Activated CD8-positive, alpha-beta memory T cell treated with anti-CD3 and anti-CD28 coated beads, Interleukin-2, amount 50 U/mL, for 4 hours (primary cell): ENCODE measurements at places on chromosomes 11 and 22.

DNA sequence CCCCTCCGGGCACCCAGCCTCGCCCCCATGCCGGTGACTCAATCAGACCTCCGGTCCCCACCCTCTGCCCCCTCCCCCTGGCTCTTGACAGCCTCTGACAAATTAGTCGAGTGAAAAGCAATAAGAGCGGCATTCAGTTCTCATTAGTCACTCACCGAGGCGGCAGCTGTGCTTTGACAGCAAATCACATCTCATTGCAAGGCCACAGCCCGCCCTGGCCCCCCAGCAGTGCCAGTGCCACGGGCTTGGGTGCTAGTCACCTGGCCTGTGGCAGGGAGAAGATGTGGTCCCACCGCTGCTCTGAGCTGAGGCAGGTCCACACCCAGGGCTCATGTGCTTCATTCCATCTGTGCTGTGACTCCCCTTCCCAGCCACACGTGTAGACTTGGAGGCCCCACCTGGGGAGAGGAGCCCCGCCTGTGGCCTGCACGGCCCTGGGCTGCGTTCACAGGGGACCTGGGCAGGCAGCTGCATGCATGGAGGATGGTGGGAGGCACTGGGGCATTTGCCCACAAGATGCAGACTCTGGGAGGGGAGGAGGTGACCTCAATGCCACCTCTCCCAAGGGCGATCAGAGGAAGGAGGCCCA lies 7.4 kb upstream of the TH start:
- DNase-seq: no peak

DNA sequence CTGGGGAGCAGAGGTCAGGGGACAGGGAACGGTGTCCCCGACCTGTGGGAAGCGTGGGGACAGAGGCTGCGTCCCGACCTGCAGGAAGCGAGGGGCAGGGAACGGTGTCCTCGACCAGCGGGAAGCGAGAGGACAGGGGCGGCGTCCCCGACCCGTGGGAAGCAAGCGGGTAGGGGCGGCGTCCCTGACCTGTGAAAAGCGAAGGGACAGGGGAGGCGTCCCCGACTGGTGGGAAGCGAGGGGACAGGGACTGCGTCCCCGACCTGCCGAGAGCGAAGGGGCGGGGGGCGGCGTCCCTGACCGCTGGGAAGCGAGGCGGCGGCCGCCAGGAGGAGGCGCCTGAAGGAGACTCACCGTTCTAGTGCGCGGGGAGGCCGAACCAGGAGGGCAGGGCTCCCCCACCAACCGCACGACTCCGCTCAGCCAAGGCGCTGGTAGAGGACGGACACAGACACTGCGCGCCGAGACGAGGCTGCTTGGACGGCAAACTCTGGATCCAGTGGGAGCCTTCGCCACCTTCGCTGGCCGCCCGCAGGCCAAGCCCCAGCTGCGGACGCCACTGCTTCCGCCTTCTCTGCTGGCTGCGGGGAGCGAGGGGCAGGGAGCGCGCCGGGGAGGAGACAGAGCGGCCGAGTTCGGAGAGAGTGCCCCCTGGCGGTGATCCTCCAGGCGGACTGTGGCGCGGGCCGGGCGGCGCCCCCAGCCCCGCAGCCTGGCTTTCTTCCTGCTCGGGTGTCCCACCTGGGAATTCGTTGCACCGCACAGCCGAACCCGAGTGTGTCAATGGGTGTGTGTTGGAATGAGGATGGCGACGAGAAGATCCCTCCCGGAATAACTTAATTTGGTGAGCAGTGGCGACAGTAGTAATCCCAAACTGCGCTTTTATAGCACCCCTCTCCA lies at the start of gene TRAF6:
TSS of gene TRAF6 (minus strand) at position 579 of the 900 bp plus-strand sequence. CDS start 8,757 bp downstream, outside the sequence.
- peak; percentile 91 for DNase-seq

DNA sequence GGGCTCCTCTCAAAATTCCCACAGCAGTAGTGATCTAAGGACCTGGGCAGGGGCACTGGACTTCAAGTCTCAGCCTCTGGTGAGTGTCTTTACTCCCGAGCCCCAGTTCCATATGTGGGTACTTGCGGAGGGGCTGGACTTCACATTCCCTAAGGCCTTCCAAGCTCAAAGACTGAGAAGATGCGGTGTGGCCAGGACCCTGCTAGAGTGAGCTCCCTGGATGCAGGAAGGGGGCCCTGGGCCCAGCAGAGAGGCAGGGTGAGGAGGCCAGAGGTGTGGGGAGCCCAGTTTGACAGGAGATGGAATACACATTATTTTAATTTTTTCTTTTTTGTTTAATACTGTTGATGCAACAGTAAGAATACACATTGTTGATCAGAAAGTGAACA lies 83.7 kb downstream of the IGLL1 start:
- DNase-seq: no peak

GRCh38 chr11:89381094-89381493 lies 110.1 kb downstream of the NOX4 start:
- no peak for DNase-seq

DNA sequence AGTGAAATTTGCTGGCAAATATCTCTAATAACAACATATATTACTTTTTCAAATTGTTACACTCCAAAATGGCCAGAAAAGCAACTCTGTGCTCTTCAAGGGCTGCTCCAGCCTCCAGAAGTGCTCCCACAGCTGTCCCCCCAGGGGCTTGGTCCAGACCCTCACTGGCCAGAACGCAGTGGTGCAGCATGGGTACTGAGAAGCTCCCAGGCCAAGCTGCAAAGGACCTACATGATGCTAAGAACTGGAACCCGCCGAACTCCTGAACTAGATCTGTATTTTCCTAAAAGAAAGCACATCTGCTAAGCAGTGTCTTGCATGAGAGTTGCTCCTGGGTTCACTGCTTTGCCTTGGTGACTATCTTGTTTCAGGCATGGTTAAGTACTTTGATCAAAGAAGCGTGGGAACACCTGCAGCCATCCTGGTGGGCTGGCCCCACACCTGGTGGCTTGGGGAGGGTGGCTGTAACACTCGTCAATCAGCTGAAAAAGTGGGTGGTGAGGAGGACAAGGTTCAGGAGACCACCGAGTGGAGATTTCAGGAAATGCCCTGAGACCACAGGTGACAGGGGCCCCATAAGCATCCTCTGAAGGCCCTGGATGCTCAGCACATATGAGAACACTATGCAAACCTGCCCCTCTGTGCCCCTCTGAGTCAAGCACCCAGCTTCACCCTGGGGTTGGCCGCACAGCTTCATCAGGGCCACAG lies 72.7 kb upstream of the PITPNB start:
- no peak for DNase-seq

DNA sequence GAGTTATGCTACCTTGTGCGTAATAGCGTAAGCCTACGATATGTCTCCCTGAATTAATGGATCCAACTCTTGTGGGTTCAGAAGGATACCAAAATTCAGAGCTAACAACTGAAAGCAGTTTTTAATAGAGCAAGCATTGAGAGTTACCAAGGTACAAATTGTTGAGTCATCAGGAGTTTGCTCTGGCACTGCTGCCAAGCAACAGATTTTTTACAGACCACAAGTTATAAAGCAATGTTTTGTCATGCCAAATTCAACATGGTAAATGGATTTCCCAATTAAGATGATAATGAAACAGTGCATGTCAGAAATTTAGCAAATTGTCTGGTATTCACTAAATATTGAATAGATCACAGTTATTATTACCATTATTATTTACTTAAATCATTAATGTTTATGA lies 295.6 kb downstream of the NELL1 start:
- no peak for DNase-seq

- no peak for DNase-seq
Measured at GRCh38 chr11:101429703-101430540, 153.9 kb downstream of the TRPC6 start.

GRCh38 chr11:113201054-113201818 lies 113.1 kb upstream of the TTC12 start:
- DNase-seq: no peak

DNA sequence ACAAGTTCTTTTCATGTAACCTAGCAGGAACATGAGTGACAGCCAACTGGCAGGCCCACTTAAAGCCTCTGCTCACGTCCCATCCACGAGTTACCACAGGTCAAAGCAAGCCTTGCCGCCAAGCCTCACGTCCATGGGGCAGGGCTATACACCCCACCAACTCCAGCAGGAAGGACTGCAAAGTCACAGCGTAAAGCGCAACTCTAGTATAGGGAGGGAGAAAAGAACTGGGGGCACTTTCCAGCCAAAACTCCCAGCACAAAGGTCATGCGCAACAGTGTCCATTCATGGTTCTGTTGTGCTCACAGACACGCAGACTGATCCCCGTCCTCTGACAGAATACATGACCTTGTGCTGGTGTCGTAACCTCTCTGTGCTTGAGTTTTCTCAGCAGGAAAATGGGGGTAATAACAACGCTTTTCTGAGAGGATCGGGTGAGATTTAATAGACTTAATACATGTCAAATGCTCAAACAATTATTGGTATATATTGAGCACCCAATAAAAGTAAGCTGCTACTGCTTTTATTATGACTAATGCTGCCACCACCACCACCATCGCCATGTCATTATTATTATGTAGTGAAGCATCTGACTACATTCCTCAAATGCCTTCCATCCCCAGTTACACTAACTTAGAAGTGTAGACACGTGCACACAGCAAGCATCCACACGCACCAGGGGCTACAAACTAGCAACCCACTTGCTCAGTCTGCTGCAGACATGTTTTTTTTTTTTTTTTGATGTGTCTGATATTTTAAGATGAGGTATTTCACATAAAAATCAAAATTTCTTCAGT lies 104.4 kb upstream of the PARVA start:
- no peak for DNase-seq

GRCh38 chr11:27497284-27497866 lies 9.2 kb downstream of the LIN7C start:
- DNase-seq: no peak

- DNase-seq: no peak
Measured at GRCh38 chr11:11379661-11380060, 26.6 kb upstream of the CSNK2A3 start.

GRCh38 chr11:71282581-71283351 lies 30.4 kb upstream of the SHANK2 start:
- no peak for DNase-seq

DNA sequence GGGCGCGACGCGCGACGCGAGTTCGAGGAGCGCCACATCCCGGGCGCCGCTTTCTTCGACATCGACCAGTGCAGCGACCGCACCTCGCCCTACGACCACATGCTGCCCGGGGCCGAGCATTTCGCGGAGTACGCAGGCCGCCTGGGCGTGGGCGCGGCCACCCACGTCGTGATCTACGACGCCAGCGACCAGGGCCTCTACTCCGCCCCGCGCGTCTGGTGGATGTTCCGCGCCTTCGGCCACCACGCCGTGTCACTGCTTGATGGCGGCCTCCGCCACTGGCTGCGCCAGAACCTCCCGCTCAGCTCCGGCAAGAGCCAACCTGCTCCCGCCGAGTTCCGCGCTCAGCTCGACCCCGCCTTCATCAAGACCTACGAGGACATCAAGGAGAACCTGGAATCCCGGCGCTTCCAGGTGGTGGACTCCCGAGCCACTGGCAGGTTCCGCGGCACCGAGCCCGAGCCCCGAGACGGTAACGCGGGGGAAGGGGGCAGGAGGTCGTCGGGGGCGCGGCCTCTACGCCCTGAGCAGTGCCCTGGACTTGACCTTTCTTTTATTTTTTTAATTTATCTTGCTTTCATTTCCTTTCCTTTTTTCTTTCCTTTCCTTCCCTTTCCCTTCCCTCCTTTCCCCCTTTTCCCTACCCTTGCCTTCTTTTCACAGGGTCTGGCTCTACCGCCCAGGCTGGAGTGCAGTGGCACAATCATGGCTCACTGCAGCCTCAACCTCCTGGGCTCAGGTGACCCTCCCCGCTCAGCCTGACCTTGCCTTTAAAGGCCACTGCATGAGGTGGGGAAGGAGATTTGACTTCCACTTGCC lies 5.0 kb downstream of the MPST start:
- no peak for DNase-seq

GRCh38 chr11:87878373-87878825 lies 296.8 kb downstream of the RAB38 start:
- no peak for DNase-seq

DNA sequence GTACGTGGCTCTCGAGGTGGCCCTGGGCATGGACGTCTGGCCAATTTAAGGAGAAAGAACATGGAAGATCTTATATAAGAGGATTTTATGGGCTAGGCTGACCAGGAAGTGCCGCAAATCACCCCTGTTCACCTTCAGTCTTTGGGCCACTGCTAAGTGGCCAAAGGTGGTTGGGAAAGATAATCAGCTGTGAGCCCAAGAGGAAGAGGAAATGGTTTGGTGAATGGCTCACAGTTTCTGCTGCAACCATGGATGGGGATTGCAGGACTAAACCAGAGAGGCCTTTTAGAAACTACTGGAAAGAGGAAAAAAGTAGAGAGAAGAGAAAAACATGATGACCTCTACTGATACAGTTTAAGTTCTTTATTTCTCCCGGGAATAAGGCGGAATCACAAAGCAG lies 96.0 kb upstream of the ARHGAP20 start:
- no peak for DNase-seq

DNA sequence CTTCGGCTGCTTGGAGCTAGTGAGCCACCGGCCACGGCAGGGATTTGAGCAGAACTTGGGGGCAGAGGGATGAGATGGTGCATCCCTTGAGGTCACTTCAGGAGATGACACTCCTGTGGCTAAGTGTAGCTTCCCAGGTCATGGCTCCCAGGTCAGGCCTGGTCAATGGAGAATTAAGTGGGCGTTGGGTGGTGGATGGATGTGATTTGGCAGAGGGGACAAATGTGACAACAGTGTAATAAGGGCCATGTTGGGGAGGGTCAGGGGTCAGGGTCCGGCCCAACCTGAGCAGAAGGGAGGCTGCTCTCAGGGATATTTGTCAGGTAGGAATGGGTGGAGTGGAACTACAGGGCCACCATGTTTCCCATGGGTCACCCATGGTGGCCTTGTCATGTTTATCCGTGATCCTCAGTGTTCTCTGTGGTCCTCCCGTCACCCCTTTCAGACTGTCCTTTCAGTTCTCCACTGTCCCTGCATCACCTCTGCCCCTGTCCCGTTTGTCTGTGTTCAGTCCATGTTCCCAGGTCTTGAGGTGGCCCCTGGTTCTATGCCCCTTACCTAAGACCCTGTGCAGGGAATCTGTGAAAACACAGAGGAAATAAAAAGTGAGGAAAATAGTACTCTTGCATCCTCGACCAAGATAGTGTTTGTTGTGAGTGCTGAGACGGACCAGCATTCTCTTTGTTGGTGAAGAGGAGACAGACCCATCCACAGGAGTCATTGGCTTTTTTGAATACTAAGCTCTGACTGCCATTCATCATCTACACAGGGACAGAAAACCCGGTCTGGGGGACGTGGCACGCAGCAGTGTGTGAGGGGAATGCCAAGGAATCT lies 6.1 kb downstream of the SLC25A1 start:
- DNase-seq: no peak

DNA sequence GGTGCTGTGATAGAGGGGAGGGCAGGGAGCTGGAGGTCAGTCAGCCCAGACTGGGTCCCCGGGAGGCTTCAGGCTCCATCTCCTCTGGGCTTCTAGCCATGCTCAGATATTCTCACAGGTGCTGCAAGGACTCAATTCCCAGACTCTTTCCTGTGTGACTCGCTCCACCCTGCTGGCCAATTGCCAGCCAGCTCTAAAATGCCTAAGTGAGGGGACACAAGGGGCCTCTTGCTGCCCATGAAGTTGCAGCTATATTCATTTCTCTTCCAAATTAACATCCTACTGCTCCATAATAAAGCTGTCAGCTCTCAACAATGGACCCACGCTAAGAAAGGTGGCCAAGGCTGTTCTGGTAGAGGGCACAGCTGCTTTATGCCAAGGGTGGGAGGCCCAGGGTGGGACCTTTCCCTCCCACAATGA lies 101.5 kb downstream of the PLEKHA7 start:
- no peak for DNase-seq

GRCh38 chr22:45717789-45718188 lies 46.2 kb downstream of the ATXN10 start:
- no peak for DNase-seq

- no peak for DNase-seq
Measured at GRCh38 chr11:86816251-86816726, 15.9 kb downstream of the PRSS23 start.
